SHP77 (cell line): ENCODE measurements at places on chromosomes 4 and X.

DNA sequence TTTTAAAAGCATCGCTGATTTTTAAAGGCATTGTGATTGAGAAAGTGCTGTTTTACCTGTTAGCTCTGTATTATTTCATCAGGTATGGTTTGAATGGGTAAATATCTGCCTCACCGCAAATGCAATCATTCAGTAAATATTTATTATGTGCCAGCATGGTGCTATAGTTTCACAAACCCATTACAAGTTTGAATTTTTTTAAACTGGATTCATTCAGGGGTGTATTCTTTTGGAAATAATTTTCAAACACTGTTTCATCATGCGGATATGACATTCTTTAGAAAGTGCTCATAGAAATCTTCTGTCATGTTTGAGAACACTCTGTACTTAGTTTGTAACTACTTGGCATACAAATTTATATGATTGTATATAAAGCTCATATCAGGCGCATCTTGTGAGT lies 37.2 kb downstream of the LIMCH1 start:
- DNase-seq: no peak

DNA sequence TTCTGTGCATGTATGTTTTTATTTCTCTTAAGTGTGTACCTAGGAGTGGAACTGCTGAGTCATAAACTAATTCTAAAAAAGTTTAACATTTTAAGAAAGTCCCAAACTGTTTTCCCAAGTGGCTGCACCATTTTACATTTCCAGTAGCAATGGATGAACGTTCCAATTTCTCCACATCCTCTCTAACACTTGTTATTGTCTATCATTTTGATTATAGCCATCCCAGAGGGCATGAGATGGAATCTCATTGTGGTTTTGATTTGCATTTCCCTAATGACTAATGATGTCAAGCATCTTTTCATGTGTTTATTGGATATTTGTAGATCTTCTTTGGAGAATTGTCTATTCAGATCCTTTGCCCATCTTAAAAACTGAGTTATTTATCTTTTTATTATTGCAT lies 82.5 kb downstream of the PPEF1 start:
- DNase-seq: no peak

- DNase-seq: no peak
These were observed 2.1 kb downstream of the PNMA6F start for GRCh38 chrX:153319295-153320046.

GRCh38 chrX:9088896-9089295 lies 55.0 kb upstream of the FAM9B start:
- no peak for DNase-seq

DNA sequence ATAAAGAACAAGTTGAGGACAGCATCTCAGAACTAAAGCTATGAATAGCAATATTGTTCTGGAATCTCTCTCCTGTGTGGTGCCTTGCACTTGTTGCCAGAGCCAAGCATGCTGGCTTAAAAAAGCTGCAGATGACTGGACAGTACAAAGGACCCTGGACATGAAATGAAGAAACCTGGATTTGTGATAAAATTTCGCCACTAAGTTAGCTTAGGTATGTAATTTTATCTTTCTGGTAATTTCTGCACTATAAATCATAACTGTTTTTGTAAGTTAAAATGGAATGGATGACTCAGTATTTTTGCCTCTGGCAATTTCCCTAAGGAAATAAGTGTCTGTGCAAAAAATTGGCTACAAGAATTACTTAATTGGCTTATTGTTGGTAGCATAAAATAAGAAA lies 317.2 kb downstream of the CAMK2D start:
- DNase-seq: no peak

- DNase-seq: no peak
These were observed 8.0 kb upstream of the CCDC110 start for GRCh38 chr4:185479507-185479971.

DNA sequence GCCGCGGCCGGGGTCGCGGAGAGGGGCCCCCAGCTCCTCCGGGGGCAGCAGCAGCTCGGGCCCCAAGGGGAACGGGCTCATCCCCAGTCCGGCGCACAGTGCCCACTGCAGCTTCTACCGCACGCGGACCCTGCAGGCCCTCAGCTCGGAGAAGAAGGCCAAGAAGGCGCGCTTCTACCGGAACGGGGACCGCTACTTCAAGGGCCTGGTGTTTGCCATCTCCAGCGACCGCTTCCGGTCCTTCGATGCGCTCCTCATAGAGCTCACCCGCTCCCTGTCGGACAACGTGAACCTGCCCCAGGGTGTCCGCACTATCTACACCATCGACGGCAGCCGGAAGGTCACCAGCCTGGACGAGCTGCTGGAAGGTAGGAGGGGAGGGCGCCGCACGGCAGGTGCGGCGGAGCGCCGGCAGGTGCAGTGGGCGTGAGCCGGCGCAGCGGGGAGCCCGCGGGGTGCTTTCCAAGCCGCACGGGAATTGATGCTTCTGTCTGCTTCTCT lies 886 bp downstream of the DCLK2 start:
- no peak for DNase-seq

GRCh38 chrX:33138677-33139249 lies 72.6 kb downstream of the DMD start:
- no peak for DNase-seq

DNA sequence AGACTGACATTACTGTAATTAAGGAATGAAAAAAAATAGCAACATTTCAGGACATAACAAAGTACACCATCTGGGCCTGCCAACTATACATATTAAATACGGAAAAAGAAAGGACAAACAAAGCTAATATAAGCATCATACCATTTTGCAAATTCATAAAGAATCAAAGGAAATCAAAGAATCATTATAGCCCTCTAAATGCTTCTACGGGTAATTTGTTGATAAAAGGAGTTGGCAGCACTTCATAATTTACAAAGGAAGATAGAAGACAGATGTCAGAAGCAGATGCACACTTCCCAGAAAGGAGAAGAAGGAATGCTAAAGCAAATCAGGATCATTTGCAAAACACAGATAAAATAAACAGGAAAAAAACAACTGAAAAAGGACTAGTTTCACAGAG lies 1757.3 kb downstream of the PCDH7 start:
- DNase-seq: no peak

- no peak for DNase-seq
These were observed 17.2 kb upstream of the MND1 start for GRCh38 chr4:153327247-153327646.

DNA sequence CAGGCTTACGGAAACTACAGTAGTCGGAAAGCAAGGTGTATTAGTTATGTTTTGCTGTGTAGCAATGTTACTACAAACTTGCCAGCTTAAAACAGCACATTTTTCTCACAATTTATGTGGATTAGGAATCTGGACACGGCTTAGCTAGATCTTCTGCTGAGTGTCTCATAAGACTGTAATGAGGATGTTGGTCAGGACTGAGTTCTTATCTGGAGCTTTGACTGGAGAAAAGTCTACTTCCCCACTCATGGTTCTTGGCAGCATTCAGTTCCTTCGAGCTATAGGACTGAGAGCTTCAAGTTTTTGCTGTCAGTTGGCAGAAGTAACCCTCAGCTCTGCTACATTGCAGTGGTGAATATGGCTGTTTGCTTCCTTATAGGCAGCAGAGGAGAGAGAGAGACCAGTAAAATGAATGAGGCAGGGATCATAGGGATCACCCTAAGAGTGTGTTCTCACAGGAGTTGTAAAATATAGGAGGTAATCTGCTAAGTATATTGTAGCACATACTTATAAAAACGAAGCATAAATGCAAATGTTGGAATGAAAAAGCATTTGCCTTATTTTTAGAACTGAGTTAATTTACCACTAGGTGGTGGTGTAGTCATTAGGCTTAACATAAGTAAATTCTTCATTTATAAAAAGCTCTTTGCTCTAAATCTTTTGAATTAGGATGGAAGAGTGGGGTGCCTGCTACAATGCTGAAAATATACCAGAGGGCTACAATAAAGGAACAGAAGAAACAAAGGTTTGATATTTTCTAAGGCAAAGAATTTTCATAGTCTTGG lies 38.6 kb downstream of the ALG13 start:
- DNase-seq: no peak

- DNase-seq: no peak
These were observed 178.4 kb upstream of the GALNT7 start for GRCh38 chr4:172989984-172990820.

- no peak for DNase-seq
These were observed 38.9 kb downstream of the TKTL1 start for GRCh38 chrX:154334496-154334895.

DNA sequence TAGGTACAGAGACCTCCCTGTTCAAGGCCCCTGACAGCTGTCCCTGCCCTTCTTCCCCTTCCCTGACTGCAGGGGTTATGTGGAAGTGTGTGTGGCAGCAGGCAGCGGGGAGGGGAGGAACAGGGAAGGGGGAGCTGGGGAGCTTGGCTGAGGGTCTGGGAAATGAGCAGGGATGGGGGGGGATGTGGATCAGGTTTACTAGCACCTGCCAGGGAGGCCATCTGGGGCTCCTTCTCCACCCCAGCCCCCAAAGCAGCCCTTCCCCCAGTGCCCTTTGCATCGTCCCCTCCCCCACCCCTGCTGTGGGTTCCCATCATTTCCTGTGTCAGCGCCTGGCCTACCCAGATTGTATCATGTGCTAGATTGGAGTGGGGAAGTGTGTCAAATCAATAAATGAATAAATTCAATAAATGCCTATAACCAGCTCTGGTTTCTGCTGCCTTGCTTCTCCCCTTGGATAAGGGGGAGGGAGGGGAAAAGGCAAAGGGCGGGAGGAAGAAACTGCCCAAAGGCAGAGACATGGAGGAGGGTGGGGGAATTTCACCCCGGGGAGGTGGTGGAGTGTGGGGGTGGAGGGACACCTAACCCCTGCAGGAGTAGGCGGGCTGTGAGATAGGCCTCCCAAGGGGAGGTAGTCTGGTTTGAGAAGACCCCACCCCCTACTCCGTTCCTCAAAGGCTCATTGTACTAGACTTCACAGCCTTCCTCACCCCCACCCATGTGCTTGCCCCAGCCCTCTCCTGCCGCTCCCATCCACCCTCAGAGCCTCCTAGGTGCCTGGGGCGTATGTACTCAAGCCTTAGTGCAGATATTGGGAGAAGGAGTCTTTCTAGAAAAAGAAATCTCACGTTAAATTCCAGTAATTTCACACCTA lies 3.2 kb downstream of the CXorf65 start:
- DNase-seq: no peak

- DNase-seq: no peak
These were observed 156.1 kb downstream of the STPG2 start for GRCh38 chr4:97987019-97987648.

- DNase-seq: no peak
These were observed 1100.0 kb upstream of the SLIT2 start for GRCh38 chr4:19151684-19152083.

DNA sequence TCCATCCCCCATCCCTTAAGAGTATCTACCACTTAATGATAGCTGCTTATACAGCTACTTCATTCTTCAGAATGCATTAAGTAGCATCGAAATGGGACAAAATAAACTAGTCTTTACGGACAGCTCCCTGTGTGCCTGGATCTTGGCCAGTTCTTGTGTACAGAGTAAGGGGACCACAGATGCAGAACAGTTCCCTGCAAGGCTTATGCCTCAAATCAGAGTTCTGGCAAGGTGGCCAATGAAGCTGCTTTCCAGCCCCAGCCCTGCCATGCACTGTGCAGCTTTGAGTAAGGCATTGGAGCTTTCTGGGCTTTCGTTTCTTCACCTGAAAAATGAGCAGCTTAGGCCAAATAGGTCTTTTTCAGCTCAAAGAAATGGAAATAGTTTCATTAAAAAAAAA lies 14.2 kb downstream of the CLNK start:
- no peak for DNase-seq

DNA sequence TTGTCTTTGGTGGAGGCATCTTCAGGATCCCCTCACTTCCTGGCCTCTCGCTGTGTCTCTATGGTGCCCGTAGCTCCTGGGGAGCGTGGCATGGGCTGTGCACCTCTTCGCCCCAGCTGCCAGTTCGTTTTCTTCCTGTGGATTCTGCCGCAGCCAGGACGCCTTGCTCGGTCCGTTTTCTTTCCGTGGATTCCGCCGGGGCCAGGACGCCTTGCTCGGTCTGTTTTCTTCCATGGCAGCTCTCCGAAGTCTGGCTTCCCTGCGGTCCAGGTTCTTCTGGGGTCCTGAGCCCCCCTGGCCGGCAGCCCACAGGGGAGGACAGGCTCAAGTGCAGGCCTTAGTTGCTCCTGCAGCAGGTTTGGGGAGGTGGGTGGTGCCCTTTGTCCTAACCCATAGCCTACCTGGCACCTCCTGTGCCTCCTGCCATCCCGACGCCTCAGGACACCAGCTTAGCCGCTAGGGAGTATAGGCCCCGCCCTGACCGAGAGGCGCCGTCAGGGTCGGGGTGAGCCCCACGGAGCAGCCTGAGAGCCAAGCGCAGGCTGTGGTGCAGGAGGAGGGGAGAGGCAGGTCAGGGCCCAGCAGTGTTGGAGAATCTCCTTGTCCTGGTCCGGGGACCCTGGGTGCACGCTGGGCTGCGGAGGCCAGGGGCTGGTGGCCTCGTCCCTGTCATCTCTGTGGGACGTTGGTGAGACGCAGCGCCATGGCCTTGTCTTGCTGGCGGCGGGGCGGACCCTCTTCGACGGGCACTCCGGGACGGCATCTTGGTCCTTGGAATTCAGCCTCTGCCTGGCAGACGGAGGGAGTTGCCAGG lies 27.1 kb downstream of the UVSSA start:
- DNase-seq: no peak
